ENCODE measurements at places on chromosomes 3 and 15. TPM values are rescaled to one million over a fixed set of nuclear protein-coding genes. Genes with fewer than 3 reads are reported as not detected.

Gene SYNPR
- not detected for total RNA-seq

Gene IL12A
- 0.49 TPM for total RNA-seq

Gene GABRG3
- total RNA-seq, result 0.32 TPM

Gene PIGZ
- total RNA-seq, result 1.2 TPM

Gene NR2F2
- 23.6 TPM for total RNA-seq

Gene MNS1
- 2.7 TPM for total RNA-seq

Gene ZIC4
- total RNA-seq, result not detected

Gene RYR3
- not detected for total RNA-seq

Gene PRTG
- 12.5 TPM for total RNA-seq

Gene RAB6B
- 2.4 TPM for total RNA-seq

Gene SERINC4
- 0.12 TPM for total RNA-seq

Gene CFAP91
- total RNA-seq, result 0.27 TPM

Gene CHD2
- 31.3 TPM for total RNA-seq

Gene SLC12A8
- total RNA-seq, result 1.3 TPM

Gene RASGRP1
- 0.37 TPM for total RNA-seq

Gene LDHAL6B
- total RNA-seq, result not detected

Gene ADGRG7
- total RNA-seq, result not detected

Gene SPTSSB
- not detected for total RNA-seq

Gene GABRR3
- total RNA-seq, result not detected

Gene RASSF1
- 19.3 TPM for total RNA-seq

Gene GYG1
- 40.4 TPM for total RNA-seq

Gene NR2E3
- total RNA-seq, result 0.18 TPM

Gene MOBP
- 0.02 TPM for total RNA-seq

Gene SOX14
- not detected for total RNA-seq

Gene GPR62
- total RNA-seq, result not detected

Gene CACNA1D
- 0.98 TPM for total RNA-seq

Gene PPARG
- 40.6 TPM for total RNA-seq

Gene GALNT15
- total RNA-seq, result not detected

Gene PLS1
- 17.6 TPM for total RNA-seq

Gene U2SURP
- total RNA-seq, result 94.9 TPM

Gene P2RY14
- not detected for total RNA-seq

Gene IP6K2
- total RNA-seq, result 47.8 TPM

Gene CCDC50
- total RNA-seq, result 32.0 TPM

Gene CTXN2
- 0.02 TPM for total RNA-seq

Gene STRC
- 0.09 TPM for total RNA-seq

Gene VIPR1
- 0.70 TPM for total RNA-seq

Gene CSPG4
- total RNA-seq, result 0.08 TPM

Gene ZNF106
- total RNA-seq, result 14.1 TPM

Gene GPR149
- total RNA-seq, result not detected

Gene FSTL1
- 103 TPM for total RNA-seq
